ENCODE measurements at places on chromosomes 4 and X.

DNA sequence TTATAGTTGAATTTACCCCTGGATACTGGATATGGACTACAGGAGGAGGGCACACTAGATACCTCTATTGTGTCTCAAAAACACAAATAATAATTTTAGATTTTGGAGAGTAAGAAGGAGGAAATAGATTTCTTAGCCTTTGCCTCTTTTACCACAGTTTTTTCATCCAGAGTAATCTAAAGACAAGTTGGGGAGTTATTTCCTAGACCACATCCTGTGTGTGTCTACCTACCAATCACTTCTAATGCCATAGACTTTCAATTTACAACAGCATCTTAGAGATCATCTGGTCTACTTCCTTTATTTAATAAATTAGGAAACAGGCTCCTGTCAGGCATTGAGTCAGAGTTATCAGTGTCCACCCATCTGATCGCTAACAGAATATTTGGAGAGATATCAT is 191.5 kb downstream of the EDA start:
- DNase-seq, result no peak

- no peak for DNase-seq
Measured at GRCh38 chrX:37781814-37782213, 2.0 kb downstream of the CYBB start.

DNA sequence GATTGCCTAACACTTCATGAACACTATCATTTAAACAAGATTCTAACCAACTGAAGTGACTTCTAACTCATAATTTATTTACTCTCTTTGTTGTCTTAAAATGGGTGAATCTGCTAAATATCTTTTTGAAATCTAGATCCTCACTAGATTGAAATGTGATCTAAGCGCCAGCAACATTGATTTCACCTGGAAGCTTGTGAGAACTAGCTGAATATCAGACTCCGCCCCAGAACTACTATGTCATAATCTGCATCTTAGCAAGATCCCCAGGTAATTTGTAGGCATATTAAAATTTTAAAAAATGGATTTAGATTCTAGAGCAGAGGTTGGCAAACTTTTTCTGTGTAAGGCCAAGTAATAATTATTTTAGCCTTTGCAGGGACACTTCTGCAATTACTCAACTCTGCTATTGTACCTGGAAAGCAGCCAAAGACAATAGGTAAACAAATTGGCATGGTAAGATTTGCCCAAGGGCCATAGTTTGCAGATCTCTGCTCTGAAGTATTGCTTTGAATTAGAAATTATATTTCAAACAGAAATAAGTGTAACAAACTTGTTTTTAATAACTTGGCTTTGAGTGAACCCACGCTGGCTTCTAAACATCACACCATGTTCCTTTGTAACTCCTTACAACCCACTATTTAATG is 121.5 kb downstream of the REELD1 start:
- DNase-seq, result peak; percentile 82

DNA sequence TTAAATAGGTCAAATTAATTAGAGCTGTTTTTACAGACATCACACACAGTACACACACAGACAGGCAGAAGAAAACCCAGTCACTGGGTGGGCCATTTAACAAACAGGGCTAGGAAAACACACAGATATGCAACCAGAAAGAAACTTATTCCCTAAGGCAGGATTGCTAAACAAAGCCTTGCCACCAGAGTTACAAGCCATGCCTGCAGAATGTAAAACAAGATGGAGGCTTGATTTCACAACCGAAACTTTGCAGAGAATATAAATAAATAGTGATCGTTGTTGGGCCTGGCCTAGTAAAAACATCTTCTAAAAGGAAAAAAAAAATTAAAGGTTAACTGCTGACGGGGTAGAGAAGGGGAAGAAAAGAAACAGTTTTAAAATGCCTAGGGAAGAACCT is 212.3 kb downstream of the NAP1L3 start:
- no peak for DNase-seq

- peak; percentile 4 for DNase-seq
Measured at GRCh38 chrX:111652719-111653118, 28.3 kb upstream of the ALG13 start.

DNA sequence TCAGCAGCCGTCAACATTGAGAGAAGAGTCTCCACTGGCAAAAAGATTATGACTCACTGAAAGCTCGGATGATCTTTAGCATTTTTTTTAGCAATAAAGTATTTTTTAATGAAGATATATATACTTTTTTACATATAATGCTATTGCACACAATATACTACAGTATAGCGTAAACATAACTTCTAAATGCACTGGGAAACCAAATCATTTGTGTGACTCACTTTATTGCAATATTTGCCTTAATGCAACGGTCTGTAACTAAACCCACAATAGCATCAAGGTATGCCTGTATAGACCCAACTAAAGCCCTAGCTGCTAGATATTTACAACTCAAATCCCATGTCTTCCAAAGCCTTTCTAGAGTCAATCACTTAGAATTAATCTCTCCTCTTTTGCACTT is 52.3 kb upstream of the EDNRA start:
- DNase-seq, result peak; percentile 22

DNA sequence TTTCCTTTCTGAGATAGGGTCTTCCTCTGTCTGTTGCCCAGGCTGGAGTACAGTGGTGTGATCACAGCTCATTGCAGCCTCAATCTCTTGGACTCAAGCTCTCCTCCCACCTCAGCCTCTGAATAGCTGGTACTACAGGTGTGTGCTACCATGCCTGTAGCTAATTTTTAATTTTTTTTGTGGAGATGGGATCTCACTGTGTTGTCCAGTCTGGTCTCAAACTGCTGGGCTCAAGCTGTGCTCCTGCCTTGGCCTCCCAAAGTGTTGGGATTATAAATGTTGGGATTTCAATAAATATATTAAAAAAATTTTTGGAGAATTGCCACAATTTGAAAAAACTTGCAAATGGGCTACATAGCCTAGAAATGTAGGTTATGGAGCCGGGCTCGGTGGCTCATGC is 18.5 kb downstream of the RAPGEF2 start:
- no peak for DNase-seq

GRCh38 chr4:48095441-48095840 is 38.6 kb downstream of the TXK start:
- no peak for DNase-seq

DNA sequence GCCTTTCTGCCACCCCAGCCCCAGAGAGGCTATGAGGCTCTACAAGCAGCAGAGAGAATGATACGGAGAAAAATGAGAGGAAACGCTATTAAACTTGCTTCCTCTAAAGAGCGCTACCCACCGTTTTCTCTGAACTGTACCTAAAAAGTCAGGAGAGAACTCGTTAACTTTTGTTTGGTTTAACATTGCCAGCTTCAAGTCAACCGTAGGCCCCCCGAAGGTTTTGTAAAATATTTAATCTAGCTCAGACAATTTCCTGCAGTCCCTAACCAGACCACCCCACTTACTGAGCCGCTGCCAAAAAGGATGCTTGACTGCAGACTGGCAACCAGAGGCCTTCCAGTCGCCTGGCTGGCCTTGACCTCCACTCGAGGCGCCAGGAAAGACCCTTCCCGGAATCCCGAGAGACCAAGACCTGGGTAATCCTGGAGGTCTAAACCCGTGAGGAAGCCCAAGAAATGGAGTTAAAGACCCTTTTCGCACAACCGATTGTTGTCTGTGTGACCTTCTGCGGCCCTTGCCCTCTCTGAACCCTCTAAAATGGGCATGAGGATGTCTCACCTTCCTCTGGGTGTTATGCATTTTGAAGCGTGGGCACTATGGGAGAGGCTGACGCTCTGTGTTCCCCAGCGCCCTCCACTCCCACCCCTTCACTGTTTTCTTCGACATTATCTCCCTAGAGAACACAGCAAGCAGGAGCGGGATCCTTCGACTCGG is 86.3 kb downstream of the BCOR start:
- no peak for DNase-seq

DNA sequence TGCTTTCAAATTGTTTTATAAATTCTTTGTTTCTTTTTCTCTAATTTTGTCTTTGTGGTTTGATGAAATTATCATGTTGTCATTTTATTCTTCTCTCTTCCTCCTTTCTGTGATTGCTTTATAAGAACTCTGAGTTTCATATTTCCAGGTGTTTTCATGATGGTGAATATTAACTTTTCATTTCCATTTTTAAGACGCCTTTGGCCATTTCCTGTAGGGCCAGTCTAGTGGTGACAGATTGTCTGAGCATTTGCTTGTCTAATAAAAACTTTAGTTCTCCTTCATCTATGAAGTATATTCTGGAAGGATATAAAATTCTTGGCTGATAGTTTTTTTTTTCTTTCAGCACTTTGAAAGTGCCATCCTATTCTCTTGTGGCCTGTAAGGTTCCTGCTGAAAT is 128.1 kb downstream of the FAM13A start:
- no peak for DNase-seq

DNA sequence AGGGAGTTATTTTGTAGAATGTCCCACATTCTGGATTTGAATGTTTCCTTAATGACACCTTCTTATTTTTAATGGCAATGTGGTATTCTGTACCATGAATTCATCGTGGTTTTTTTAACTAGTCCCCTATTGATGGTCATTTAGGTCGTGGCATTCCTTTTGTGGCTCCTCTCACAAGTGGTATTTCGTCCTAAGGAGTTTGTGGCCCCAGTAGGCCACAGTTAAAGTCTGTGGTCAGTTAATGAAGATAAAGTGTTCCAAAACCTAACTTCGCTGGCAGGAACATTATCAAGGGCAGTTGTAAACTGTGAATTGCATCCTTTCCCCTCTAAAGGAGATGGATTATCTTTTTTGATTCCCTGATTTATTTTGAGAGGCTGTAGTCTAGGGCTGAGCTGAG is 133.2 kb downstream of the TMEM164 start:
- no peak for DNase-seq

DNA sequence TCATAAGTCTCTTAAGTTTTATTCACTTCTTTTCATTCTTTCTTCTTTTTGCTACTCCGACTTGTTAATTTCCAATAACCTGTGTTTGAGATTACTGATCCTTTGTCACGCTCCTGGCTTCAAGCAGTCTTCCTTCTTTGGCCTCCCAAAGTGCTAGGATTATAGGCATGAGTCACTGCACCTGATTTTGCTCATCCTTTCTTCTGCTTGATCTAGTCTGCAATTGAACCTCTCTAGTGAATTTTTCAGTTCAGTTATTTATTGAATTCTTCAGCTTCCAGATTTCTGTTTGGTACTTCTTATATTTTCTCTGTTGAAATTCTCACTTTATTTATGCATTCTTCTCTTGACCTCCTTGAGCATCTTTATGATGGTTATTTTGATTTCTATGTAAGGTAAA is 38.6 kb upstream of the SYTL5 start:
- DNase-seq, result no peak

- peak; percentile 2 for DNase-seq
Measured at GRCh38 chr4:159652871-159653270, 550.0 kb downstream of the RAPGEF2 start.

DNA sequence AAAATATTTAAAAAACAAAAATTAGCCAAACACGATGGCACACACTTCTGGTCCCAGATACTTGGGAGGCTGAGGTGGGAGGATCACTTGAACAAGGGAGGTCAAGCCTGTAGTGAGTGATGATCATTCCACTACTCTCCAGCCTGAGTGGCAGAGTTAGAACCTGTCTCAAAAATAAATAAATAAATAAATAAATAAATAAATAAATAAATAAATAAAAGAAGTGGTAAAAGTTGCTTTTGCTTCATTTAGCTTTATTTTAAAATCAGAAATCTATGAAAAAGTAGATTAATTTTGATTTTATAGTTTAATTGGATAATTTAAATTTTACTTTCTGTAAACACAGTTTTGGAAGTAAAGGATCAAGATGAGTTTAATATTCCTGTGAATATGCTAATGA is 552.9 kb upstream of the PCDH10 start:
- DNase-seq, result no peak

DNA sequence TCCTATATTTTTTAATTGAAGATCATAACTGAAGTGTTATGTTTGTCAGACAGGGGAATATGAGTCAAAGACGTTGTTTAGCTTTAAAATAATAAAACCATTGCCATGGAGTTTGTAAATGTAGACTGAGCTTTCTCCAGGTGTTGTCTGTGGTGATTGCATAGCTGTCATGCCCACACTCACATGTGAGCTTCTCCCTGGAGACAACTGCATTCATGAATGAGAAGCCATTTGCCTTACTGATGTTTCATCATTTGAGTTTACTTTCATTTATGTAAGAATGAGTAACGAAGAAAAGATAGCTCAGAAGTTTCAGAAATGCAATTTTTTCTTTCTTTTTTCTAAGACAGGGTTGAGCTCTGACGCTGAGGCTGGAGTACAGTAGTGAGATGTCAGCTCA is 339.1 kb downstream of the GALNTL6 start:
- no peak for DNase-seq

GRCh38 chrX:49919617-49920016 is 2.8 kb upstream of the CLCN5 start:
- DNase-seq, result no peak

DNA sequence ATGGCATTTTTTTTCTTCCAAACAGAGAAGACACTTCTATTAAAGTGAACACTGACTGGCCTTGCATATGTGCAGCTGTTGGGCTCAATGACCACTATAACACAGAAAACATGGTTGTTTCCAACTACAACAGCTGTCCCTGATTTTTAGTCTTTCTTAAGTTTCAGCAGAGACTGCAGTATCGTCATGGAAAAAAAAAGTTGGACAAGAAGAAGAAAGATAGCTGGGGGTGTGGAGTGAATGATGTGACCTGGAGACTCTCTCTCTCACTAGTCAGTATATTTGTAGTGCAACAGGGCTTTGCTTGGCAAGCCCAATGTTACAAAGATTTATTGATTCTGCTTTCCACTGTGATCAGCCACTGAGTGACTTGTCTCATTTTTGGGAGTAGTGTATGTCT is 29.5 kb upstream of the C4orf54 start:
- DNase-seq, result no peak

DNA sequence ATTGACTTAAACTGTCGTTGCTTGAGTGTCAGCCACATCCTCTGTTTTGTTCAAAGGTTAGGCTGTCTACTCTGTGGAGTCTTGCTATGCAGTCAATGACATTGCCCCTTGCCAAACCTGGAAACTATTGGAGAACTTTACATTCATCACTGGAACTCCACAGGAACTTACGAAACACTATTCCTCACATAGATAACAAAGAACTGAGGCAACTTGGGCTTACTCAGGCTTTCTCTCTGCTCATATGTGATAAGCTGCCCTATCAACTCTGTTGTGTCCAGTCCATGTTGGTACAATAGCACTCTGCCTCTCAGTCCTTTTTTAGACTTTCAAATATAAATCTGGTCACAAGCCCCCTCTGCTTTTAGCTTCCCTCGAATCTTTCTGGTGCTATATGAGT is 9.4 kb downstream of the NPY5R start:
- no peak for DNase-seq

GRCh38 chrX:68204521-68205038 is 228.7 kb downstream of the OPHN1 start:
- DNase-seq, result no peak

- DNase-seq, result no peak
Measured at GRCh38 chr4:6071191-6071958, 53.1 kb upstream of the C4orf50 start.

DNA sequence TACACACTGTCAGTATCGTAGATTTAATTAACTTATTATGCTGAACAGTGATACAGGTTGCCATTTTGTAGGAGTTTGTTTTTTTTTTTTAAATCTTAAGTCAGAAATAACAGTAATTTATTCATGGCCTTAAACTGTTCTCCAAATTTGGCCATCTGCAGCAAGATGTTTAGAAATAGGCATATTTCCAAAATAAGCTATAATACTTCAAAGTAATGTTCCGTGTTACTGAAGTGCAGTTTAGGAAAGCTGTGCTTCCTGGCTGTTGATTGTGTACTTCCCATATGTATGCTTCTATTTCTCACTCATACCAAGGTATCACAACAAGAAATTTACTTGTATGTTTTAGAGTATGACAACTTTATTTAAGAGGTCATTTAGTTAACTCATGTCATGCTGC is 28.9 kb downstream of the CPEB2 start:
- no peak for DNase-seq

GRCh38 chr4:98527534-98528269 is 130.7 kb downstream of the TSPAN5 start:
- DNase-seq, result no peak

Data from epithelial cell of esophagus (primary cell).